ENCODE measurements at places on chromosomes 6 and 20.

GRCh38 chr20:50200482-50201104, 10.0 kb downstream of the CEBPB start:
- DNase-seq = no peak

GRCh38 chr6:69980624-69981023, 114.3 kb downstream of the COL19A1 start:
- DNase-seq = no peak

GRCh38 chr20:38402089-38402488, 33.0 kb downstream of the SNHG17 start:
- no peak for DNase-seq

- DNase-seq = no peak
Observed at GRCh38 chr6:150452428-150453243, 83.8 kb downstream of the IYD start.

- DNase-seq = no peak
Observed at GRCh38 chr6:54932622-54933021, 86.1 kb downstream of the FAM83B start.

DNA sequence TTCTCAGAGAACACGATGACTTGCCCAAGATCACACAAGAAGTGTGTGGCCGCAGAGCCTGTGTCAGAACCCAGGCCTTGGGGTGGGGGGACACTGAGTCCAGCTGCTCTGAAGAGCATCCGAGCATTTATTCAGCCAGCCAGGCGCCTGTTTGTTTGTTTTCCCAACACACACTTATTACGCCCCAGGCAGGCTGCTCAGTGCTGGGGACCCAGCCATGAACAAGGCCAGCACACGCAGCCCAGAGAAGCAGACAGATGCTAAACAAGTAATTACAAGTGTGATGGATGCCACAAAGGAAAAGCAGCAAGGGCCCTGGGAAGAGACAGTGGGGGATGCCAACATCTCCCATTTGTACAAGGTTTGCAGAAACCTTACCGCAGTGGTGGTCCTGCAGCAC, 19.4 kb upstream of the SIRPA start:
- no peak for DNase-seq

DNA sequence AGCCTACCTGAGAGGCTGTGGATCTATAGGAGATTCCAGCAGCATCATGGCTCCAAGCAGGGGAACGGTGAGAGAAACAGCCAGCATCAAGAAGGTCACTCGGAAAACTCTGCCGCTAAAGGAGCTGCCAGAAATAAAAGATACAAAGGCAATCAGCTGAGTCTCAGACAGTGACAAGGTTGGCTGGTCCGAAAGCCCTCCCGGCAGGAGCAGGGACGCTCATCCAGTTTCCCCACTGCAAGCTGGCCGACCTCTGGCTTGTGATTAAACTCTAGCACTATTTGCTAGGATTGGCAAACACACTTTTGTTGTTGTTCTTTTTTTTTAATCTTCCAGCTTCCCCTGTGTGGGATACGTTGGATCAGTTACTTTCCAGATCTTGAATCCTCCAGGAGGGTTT, 8.7 kb downstream of the APMAP start:
- DNase-seq = no peak

DNA sequence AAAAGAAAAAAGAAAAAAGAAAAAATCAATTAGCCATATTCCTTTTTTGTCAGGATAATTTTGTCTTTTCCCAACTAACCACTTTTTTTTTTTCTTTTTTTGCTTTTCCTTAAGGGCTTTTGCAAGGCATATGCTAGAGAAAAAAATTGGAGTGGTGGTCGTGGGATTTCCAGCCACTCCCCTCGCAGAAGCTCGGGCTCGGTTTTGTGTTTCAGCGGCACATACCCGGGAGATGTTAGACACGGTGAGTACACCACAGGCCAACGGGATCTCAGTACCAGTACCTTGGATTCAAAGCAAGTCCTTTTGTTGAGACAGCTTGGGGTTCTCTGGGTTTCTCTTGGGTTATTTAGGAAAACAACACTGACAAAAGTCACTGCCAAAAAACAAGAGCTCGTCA, 61.2 kb upstream of the ISM1 start:
- no peak for DNase-seq

- no peak for DNase-seq
Observed at GRCh38 chr6:108966251-108966650, 118.0 kb downstream of the ARMC2 start.

GRCh38 chr20:48126227-48126740, 341.0 kb upstream of the SULF2 start:
- no peak for DNase-seq

- no peak for DNase-seq
Observed at GRCh38 chr6:45661661-45662060, 283.9 kb upstream of the SUPT3H start.

GRCh38 chr20:11553603-11554002, 364.1 kb upstream of the BTBD3 start:
- no peak for DNase-seq

- no peak for DNase-seq
Observed at GRCh38 chr6:5529015-5529414, 267.7 kb downstream of the FARS2 start.

- DNase-seq = no peak
Observed at GRCh38 chr20:63099456-63100173, 92.9 kb upstream of the BHLHE23 start.

DNA sequence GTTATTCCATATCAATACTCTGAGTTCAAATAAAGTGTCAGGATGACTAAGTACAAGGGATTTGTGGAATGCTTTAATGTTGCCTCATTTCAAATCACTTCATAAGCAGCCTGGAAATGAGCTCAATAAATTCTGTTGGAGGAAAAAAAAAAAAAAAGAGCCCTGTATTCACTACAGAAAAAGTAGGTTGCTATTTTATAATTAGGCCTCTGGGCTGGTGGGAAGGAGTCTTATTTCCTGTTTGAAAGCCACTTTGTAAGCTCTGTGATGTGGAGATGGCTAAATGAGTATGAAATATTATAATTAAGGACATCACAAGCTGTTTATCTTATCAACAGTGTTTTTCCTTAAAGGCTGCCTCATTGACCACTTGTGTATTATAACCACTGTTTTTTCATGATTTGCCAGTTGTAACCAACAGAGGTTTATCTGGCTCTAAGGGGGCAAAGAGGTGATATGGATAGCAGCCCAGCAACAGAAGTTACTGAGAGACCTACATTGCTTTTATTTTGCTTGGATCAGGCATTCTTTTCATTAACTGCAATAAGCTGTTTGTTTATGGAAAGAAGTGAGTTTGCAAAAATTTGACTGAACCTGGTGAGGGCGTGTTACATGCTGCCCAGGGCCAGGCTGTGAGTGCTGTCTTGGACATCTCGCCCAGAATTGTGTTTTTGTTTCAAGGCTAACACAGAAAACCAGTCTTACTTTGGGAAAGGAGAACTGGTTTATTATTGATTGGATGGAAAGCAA, 563.3 kb upstream of the MAP3K7 start:
- DNase-seq = no peak

- DNase-seq = no peak
Observed at GRCh38 chr6:148351309-148351708, 8.7 kb downstream of the SASH1 start.

- no peak for DNase-seq
Observed at GRCh38 chr20:63004607-63005364, 2.0 kb downstream of the BHLHE23 start.

- no peak for DNase-seq
Observed at GRCh38 chr20:51001430-51002265, 21.3 kb downstream of the KCNG1 start.

- DNase-seq = no peak
Observed at GRCh38 chr6:37546141-37546871, 46.6 kb upstream of the CCDC167 start.

- DNase-seq = no peak
Observed at GRCh38 chr6:74065705-74066104, 369.7 kb downstream of the CD109 start.

GRCh38 chr20:48846516-48847492, 19.0 kb upstream of the PREX1 start:
- no peak for DNase-seq

GRCh38 chr6:15956205-15957106, 172.4 kb upstream of the MYLIP start:
- no peak for DNase-seq

DNA sequence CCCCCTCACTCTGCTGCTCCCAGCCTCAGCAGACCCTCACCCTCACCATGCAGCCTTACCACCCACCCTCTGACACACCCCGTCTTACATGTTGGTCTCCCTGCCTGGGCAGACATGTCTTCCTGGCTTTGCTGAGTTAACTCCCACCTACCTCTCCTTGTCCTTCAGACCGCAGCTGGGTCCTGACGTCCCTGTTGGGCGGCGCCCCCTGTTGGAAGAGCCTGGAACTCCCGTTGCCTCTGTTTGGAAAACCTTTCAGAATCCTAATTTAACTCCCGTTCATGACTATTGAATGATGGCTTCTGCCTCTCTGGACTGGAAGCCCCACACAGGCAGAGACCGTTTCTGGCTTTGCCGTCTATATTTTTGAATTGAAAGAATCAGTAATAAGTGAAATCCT, 245.1 kb downstream of the MYLK4 start:
- no peak for DNase-seq

GRCh38 chr6:131597446-131597845, 24.4 kb downstream of the ARG1 start:
- DNase-seq = no peak

DNA sequence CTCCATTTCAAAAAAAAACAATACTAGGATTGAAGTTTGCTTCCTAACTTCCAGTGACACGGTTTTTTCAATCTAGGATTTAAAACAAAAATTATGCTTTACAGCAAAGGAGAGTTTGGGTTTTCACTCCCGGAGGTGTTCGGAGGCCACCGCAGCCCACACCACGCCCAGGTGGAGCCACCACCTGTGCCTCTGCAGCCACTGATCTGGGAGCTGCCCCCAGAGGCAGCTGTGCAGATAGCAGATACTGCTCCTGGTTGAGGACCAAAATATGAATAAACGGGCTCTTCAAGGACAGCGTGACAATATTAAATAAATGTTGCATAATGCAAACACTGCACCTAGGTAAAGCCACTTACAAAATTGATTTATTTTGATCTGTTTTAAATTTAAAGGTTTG, 30.2 kb downstream of the DLL1 start:
- DNase-seq = no peak

GRCh38 chr20:23528867-23529431, 38.0 kb downstream of the CST8 start:
- no peak for DNase-seq

DNA sequence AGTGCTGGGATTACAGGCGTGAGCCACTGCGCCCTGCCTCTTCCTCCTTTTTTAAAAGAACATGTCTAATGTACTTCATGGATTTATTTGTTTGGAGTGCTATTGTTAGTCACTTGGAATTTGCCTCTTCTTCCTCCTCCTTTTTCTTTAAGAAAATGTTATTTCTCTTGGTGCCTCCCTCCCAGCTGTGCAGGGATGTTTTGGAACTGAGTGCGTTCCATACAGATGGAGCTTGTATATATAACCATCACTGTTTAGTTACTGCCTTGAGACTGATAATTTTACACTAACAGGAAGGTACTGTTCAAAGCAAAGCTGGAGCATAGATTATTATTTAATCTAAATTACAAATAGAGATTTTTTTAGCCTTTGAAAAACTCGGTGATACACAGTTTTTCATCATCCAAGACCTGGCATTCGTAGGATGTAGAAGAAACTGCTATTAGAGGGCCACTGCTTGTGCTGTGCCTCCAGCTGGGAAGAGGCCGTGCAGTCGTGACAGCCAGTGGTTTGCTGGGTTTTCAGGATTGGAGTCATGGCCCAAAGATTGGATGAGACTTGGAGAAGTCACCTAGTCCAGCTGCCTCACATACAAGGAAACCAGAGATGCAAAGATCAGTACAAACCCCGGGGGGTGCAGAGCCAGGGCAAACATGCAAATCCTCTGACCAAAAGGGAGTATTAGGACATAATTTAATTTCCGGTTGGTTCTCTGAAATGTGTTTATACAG, 123.1 kb downstream of the PLEKHG1 start:
- DNase-seq = no peak

DNA sequence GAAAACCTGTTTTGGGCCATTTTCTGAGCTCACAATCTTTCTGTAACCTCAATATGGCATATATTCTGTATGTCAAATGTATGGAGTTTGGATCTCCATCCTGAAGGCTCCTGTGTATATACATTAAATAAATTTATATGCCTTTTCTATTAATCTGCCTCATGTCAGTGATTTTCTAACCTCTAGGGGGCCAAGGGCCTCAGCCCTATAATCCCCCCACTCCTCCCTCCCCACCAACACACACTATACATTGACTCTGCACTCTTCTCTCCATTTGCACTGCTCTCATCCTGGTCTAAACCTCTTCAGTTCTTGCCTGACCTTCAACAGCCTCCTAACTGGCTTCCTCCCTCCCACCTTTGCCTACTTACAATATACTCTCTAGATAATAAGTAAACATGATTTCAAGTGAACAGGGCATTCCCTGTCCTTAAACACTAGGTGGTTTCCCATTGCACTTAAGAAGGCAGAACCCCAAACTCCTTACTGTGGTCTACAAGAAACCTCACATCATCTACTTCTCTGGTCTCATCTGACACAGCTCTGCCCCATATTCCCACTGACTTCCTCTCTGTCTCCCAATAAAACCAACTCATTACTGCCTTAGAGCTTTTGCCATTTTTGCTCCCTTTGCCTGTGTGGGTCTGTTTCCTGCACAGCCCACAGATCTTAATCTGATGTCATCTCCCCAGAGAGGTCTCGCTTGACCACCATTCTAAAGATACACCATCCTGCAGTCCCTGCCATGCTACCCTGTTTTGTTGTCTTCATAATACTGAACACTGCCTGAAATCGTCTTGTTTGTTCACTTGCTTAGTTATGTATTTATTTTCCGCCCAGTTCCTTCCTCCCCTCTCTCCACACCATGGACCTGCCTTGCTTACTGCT, 213.7 kb downstream of the SYNE1 start:
- no peak for DNase-seq

DNA sequence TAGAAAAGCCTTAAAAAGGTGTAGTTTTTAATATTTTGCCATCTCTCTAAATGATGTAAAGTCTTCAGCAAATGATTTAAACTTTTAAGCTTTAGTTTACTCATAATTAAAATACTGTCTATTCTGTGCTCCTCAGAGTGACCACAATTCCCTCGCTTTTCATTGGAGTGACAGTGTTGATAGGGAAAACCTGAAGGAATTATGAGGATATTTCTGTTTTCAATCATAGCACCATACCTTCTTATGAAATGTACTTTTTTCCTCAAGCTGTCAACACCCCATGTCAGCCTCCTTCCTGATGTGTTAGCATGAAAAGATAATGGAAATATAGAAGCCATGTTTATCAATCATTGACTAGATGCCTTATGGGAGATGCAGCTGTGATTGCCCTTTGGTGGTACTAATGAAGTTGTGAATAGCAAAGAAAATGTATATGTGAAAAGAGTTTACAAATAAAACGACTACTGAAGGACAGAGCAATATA, 145.4 kb upstream of the EYS start:
- DNase-seq = no peak

DNA sequence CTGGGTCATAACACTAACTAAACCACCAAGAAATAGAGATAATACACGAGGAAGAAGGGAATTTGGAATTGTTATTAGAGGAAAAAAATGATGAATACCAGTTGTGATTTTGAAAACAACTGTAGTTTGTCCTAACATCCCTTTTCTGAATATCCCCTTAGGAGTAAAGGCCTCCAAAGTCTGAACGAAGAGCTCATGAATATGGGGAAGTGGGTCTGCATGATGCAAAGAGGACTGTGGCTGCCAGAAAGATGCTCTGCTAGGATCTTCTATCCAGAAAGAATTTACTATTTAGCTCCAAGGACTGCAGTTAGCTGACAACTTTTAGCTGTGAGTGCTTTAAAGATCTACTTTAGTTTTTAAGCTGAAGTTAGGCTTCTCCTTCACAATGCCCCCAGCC, 308.8 kb upstream of the HS3ST5 start:
- DNase-seq = no peak

All from CD4-positive, alpha-beta T cell treated with Interleukin-6 for 4 hours (primary cell).